SJSA1 (cell line): ENCODE measurements at places on chromosomes 7 and 10. TPM values are rescaled to one million over a fixed set of nuclear protein-coding genes. Genes with fewer than 3 reads are reported as not detected.

EGR2 gene
- not detected in 2 replicates for total RNA-seq

NUTM2E gene
- total RNA-seq: 0.05 TPM in 1 of 2 replicates, not detected in the other

RHEB gene
- 203 and 290 TPM in 2 replicates for total RNA-seq

FZD1 gene
- 9.9 and 11.6 TPM in 2 replicates for total RNA-seq

HPSE2 gene
- not detected in 2 replicates for total RNA-seq
